ENCODE measurements at places on chromosomes 2 and 18. TPM values are rescaled to one million over a fixed set of nuclear protein-coding genes. Genes with fewer than 3 reads are reported as not detected.

GRCh38 chr2:66679442-66679841, 244.5 kb downstream of the MEIS1 start:
- no peak for DNase-seq

GRCh38 chr2:59703796-59704195, 849.7 kb downstream of the BCL11A start:
- DNase-seq = no peak

GRCh38 chr2:1816414-1816911, 72.1 kb upstream of the PXDN start:
- no peak for DNase-seq

The CSRNP3 gene
- 4.4 TPM for total RNA-seq

DNA sequence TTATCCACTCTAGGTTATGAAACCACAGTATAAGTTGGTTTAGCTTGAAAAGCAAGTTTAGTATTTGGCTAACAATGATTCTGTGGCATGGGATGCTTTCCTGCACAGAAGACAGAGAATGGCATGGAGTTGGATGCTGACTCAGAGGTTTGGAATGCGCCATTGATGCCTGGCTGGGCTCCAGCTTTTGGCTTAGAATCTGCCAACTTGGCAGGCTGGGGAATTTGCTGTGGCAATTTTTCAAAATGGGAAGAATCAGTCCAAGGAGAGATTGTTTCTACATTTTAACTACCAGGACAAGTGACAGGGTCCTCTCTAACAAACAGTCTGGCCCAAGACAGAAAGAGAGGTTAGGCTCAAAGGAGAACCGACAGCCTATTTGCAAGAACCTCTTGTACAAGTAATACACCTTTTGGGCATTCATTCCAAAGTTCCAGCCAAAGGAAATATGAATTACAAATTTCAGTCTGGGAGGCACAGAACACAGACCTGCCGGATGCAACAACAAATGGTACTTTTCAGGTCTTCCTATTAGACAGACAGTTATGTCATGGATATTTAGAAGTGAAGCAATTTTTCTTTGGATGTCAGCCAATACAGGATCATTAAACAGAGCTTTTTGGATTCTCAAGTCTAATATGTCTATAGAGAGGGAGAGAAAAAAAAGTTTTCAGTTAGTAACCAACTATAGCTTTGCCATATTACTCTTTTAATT, 1027.7 kb downstream of the TMEM182 start:
- no peak for DNase-seq

The MAPRE3 gene
- 23.0 TPM for total RNA-seq

The ZBTB14 gene
- total RNA-seq = 12.0 TPM

The CHRND gene
- total RNA-seq = not detected

DNA sequence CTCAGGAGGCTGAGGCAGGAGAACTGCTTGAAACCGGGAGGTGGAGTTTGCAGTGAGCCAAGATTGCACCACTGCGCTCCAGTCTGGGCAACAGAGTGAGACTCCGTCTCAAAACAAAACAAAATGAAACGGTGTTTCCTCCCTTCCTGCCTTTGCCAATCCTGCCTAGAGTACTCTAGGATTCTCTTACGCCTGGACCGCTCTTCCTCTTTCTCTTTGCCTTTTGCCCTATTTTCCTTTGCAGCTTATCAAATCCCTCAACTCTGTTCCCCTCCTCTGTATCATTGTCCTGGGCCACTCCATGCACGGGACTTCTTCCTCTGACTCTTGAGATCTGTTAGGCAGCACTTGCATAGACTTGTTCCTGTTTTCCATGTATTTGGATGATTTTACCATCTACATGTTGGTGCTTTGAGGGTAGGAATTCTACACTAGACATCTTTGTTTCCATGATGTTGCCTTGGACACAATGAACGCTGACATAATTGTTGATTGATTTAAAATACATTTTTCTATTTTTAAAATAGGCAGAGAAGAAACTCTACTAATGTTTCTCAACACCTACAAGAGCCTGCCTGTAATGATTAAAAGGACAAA, 24.8 kb upstream of the ACYP2 start:
- no peak for DNase-seq

DNA sequence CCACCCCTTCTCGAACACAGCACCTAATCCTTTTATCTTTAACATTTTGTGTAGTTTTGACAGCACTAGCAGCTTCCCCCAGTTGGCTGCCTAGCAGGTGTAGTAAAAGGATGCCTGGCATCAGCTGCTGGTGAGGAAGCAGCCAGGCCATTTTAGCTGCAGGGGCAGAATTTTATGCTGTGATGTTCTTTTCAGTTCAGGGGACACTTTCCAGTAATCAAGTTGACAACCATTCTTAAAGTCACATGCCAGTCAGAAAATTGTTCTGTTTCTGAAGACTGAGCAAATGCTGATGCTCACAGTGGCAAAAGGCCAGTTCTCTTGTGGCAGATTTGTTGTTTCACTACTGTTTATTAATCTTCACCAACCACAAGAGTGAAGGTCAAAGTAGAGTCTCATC, 570.8 kb downstream of the CCDC85A start:
- DNase-seq = no peak

GRCh38 chr18:51660188-51660715, 462.8 kb upstream of the MEX3C start:
- DNase-seq = no peak

DNA sequence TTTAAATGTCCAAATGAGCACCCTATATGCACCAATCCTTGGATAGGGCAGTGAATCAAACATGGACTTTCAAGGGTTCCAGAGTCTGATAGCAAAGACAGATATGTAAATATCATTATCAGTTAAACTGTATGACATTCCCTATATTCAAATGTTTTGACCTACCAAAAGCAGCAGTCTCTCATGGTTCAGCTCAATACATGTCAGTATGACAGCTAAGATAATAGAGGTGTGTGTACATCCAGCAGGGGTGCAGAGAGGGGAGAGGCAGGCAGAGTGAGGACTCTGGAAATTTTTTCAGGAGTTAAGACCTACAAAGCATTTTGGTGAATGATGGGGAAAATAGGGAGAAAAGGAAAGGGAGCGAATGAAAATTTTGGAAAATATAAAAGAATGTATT, 106.3 kb downstream of the MYO3B start:
- DNase-seq = no peak

The FAM98A gene
- total RNA-seq = 337 TPM

The C2orf66 gene
- total RNA-seq = not detected

- DNase-seq = no peak
These were observed 205.9 kb upstream of the STK17B start for GRCh38 chr2:196376984-196377877.

- no peak for DNase-seq
These were observed 231.1 kb upstream of the EPAS1 start for GRCh38 chr2:46066116-46066515.

DNA sequence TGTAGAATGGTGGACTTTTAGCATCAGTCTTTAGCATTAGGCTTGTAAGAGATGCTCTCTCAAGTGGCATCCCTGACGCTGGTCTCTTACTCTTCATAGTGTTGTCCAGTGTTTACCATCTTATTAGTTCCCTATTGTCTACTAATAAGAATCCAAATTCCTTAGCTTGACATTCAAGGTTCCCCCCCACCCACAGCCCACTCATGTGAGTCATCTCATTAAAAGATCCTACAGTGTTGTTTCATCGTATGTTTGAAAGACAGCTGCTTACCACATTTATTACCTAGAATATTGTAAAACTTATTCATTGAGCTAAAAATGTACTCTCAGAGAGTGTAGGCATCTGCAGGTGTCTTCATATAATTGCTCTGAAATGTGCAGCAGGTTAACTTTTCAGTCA, 28.5 kb downstream of the EIF5B start:
- DNase-seq = no peak

The ATP8B1 gene
- 18.9 TPM for total RNA-seq

The LONRF2 gene
- total RNA-seq = 45.1 TPM

DNA sequence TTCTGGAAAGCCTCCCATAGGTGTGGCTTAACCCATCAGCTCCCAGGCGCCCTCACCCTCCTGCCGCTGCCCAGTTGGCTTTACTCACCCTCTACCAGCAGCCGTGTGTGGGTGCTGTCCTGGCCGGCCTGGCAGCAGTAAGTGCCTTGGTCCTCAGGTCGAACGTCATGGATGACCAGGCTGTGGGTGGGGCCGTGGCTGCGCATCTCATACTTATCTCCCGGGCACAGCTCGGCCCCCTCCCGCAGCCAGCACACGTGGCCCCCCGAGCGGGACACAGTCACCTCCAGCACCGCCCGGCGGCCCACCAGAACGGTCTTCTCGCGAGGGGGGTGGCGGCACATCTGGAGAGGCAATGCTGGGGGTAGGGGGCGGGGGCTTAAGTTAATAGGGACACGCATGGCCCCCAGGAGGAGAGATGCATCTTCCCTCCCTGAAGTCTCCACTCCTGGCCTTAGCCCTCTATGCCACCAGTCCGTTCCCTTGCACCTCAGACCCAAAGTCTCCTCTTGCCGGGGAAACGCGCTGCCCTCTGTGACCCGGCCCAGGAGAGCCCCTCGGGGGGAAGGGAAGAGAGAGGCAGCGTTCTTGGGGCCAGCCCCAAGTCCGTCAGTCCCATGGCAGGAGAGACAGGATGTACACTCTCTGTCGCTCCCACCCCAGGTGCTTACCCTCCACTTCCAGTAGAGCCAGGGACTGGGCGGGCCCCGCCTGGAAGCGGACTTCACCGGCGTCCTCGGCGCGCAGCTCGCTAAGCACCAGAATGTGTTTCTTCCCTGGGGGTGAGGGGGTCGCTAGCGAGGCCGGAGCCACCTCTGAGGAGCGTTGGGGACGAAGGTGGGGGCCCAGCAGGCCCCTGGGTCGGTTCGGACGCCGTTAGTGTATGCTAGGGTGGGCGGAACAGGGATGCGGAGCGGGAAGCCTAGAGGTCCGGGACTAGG, 7.9 kb downstream of the TMEM198 start:
- DNase-seq = no peak

The CDH19 gene
- total RNA-seq = 37.8 TPM

- peak; percentile 96 for DNase-seq
These were observed at the start of gene COMMD1 for GRCh38 chr2:61905372-61906185. COMMD1 (plus strand) TSS chr2:61905674; CDS start chr2:61905679, 5 bp downstream.

DNA sequence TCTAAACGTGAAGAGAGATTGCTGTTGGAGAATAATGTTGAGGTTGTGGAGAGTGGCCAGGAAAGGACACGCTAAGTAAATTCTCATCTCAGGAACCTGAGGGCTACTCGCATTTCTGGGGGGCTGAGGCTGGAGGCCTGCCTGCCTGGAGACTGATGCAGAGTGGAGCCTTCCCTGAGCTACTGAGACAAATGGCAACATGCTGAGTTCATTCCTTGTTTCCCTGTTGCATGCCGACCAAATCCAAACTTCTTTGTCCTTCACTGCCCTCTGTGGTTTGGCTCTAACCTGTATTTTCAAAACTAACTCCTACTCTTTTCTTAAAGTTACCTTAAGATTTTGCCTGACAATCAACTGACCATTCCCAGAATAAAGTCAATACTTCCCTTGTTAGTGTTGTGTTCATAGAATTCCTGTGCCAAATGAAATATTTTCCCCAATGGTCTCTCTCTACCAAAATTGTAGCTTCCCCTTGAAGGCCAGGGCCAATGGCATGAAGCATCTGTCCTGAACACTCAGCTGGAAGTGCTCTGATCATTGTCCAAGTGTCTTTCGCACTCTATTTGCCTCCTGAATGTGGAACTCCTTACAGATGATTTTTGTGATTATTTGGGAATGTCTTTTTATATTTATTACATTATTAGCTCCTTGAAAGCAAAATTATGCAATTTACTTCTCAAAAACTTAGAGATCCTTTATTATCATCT, 1085.6 kb downstream of the SOCS6 start:
- no peak for DNase-seq

The ATP6V1B1 gene
- not detected for total RNA-seq

DNA sequence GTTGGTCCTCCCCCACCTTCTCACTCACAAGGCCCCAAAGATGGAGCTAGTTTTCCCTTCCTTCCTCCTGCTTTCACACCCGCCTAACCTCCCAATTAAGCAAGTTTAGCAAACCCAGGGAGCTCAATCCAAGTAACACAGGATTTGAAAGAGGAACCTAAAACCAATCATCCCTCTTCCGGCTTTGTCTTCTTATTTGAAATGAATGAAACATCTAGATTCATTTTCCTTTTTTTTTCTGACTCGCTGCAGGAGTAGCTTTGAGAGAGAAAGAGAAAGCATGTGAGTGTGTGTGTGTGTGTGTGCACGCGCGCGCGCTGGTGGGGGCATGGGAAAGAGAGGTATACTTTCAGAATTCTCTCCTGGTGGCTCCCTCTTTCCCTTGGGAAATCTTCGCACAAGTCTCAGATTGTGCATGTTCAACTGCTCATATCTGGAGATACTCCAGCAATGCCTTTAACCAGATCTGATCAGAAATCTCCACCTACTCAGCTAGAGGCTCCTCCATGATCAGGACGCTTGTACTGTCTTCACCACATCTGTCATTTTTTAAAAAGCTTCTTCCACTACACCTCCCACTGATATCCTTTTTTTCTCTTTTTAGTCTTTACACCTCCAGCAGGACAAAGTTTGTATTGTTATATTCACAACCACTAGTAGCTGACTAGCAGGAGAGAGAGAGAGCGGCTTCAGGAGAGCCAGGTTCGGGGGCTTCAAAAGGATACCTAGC, 1.7 kb downstream of the SLC8A1 start:
- DNase-seq = no peak

DNA sequence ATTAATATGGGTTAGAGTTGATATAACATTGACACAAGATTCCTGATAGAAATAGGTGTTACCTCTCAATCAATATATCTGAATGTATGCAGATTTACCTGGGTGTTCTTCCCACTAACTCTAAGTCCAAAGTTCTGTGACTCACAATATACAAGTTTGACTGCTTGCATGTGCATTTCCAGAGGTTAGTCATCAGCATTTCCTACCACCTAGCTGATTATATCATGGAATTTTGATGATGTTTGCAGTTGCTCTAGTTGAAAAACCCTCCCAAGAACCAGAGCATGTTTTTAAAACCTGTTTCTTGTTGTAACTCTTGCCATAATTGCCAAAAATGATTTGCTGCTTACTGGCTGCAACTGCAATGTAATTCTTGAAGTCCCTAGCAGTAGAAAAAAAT, 15.0 kb upstream of the DSG1 start:
- DNase-seq = no peak

The NOL4 gene
- not detected for total RNA-seq

GRCh38 chr2:241858206-241859016, at the start of gene PDCD1:
PDCD1 (minus strand) TSS chr2:241858894; CDS start chr2:241858838, 56 bp downstream.
- DNase-seq = no peak

GRCh38 chr2:164589522-164589921, 31.8 kb downstream of the GRB14 start:
- DNase-seq = no peak

The CMPK2 gene
- 8.3 TPM for total RNA-seq

The EGR4 gene
- 0.17 TPM for total RNA-seq

- DNase-seq = no peak
These were observed 301.3 kb upstream of the RAB12 start for GRCh38 chr18:8307960-8308359.

DNA sequence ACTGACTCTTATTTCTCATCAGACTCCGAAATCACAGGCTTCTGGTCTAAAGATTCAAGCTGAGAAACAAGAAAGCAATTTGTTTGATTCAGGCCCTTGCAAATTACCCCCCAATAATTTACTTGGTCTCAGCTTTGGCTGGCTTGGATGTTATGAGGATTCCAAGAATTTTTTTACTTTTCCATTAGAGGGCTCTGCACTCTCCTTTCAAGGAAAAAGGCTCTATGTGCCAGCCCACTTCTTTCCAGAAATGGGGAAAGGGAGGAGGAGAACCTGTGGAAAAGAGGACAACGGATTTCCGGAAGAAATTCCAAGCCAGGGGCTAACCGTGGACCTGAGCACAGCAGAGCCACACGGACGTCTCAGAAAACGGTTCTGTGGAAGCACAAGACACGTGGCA, 44.4 kb downstream of the BCL11A start:
- DNase-seq = no peak
